ENCODE measurements at places on chromosomes 7 and 10.

- peak; percentile 37 for DNase-seq
Observed at GRCh38 chr10:126919426-126919825, 14.2 kb downstream of the DOCK1 start.

DNA sequence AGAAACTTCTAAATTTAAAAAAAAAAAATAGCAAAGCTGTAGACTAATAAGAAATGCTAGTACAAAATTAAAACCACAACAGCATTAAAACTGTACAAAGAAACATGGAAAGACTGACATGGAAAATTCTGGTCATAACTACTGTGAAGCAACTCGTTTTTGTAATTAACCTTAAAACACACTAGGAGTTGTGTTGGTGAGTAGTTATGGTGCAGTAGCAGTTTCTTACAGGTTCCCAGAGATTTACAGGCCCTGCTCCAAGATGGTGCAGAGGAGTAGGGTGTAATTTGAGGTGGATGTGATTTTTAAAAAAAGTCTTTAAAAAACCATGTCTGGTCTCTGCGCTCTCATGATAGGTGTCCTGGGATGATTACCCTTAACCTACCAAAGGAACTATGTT lies 31.0 kb downstream of the TNKS2 start:
- DNase-seq, result no peak

GRCh38 chr10:118332948-118333710 lies 9.0 kb downstream of the FAM204A start:
- no peak for DNase-seq

- no peak for DNase-seq
Observed at GRCh38 chr7:77710861-77711260, 14.6 kb downstream of the RSBN1L start.

DNA sequence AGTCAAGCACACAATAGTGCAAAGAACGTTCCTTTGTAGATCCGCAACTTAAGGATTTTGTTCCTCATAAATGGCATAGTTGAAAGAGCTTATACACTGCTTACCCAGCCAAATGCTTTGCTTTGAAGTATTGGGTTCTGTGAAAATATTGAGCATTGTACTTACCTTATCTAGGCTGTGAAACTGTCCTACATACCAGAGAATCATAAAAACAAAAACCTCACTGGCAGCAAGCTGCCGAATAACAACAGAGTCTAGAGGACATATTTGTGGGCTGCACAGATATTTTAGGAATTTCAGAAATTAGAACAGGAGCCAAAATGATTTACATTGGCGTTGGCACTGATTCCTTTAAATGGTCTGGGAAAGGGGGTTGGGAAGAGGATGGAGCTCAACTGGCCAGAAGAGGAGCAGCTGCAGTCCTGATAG lies 174.8 kb downstream of the RTKN2 start:
- DNase-seq, result no peak

- DNase-seq, result no peak
Observed at GRCh38 chr7:490461-491291, 29.0 kb downstream of the PDGFA start.

- no peak for DNase-seq
Observed at GRCh38 chr7:77667459-77668086, 28.7 kb upstream of the RSBN1L start.

- DNase-seq, result no peak
Observed at GRCh38 chr7:155713384-155713783, 68.9 kb downstream of the RBM33 start.

GRCh38 chr10:94235461-94235860 lies 127.3 kb downstream of the NOC3L start:
- no peak for DNase-seq

GRCh38 chr7:71486414-71486813 lies 354.5 kb downstream of the GALNT17 start:
- DNase-seq, result no peak

GRCh38 chr7:80520199-80520598 lies 8.3 kb upstream of the GNAT3 start:
- no peak for DNase-seq

DNA sequence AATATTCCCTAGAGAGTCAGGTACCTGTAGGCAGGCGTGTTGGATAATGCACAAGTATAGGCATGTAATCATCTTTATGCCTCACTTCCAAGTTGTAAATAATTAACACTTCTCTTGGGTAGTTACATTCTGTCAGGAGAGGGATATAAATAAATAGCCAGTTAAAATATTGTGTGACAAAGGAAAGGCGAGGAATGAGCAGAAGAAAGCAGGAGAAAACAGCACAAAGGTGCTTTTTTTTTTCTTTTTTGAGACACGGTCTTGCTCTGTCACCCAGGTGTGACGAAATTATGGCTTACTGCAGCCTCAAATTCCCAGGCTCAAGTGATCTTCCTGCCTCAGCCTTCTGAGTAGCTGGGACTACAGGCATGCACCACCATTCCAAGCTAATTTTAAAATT lies 99.2 kb upstream of the LYZL2 start:
- DNase-seq, result no peak

DNA sequence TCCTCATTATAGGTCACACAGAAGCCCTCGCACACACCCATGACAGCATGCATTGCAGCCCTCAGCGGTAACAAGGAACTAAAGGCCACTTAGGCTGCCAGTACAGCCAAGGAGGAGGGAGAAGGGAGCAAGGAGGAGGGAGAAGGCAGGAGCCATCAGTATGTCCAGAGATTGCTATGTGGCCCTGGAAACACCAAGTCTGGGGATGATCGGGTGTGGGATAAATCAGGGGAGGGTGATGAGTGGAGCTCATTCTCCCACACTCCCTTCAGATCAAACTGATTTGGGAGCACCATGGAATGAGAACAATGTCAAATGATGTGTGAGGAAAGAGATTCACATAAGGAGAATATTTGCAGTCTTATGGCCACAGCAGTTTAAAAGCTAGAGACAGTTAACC lies 350.9 kb downstream of the TNS3 start:
- no peak for DNase-seq

GRCh38 chr7:138001529-138002095 lies at the start of gene CREB3L2:
Gene CREB3L2, minus strand, starts transcription at chr7:138002086. Its CDS starts 381 bp downstream, at chr7:138001705.
- DNase-seq, result peak; percentile 61

DNA sequence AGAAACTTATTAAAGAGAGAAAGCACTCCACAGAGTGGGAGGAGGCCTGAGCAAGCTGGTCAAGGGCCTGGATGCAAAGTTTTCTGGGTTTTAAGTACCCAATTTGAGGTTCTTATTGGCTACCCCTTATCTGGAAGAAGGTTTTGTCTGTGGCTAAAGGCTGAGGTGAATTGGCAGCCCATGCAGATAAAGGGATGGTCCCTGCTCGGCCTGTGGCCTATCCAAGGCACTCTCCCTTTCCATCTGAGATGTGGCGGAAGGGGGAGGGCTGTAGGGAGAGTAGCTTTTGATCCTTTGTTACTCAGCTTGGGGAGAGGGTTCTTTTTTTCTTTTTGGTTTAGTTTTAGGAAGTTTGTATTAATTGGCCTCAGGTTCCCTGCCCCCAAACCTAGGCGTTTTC lies 465.1 kb downstream of the ATRNL1 start:
- DNase-seq, result no peak

DNA sequence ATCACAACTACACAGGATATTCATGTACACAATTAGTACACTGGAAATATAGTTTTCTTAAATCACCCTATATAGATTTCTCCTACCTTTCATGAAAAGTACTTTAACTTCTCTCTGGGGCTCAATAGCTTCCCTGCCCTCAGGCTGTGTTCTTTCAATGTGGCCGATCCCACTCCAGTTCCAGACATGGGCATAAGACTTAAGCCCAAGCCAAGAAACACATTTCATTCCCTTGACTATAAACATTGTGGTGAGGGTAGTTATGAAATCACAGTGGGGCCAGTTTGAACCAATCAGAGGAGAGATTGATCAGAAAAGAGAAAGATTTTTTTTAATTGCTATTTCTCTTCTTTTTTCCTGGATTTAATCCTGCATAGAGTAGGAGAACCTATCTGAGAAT lies 904.6 kb upstream of the SORCS1 start:
- DNase-seq, result no peak

- no peak for DNase-seq
Observed at GRCh38 chr10:85433248-85433647, 933.3 kb downstream of the GRID1 start.

- no peak for DNase-seq
Observed at GRCh38 chr10:116281775-116282174, 8.8 kb upstream of the GFRA1 start.

DNA sequence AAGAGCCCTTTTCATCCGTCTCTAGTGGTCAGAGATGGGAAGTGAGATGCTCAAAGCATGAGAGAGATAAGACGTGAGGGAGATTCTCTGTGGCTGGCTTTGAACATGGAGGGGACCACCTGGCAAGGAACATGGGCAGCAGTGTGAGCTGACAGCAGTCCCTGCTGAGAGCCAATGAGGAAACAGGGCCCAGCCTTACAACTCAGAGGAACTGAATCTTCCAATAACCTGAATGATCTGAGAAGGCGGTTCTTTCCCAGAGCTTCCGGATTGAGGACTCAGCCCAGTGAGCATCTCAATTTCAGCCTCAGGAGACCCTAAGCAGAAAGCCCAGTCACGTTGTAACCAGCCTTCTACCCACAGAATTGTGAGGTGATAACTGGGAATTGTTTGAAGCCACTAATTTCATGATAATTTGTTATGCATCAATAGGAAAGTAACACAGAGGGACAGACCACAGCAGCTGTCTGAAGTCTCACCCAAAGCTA lies 33.9 kb upstream of the IKZF1 start:
- no peak for DNase-seq

DNA sequence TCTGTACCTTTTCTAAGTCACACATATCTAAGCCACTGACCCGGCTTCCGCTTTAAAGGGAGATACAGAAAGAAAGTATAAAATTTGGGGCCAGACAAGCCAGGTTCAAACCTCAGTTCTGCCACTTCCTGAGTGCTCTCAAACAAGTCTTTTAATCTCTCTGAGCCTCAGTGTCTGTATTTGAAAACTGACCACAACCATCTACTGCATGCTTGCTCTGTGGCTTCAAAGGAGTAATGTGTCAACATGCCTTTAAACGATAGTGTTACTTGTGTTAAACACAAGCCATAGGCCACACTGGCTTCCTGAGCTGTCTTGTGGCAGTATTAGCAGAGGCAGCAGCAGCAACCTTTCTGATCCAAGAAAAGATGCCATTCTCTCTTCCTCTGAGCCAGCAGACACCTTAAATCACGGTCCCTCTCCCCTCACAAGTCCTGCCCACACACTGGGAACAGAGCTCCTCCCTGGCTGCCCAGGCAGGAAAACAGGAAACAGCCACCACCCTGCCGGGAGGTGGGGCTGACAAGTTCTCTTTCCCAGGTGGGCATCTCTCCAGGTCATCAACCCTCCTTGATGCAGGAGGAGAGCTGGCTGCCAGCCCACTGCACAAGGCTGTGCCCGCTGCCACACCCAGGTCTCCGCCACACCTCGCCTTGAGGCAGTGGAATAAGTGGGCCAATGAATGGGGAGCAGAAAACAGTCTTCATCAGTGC lies 10.7 kb downstream of the HIP1 start:
- no peak for DNase-seq

- DNase-seq, result no peak
Observed at GRCh38 chr7:145265180-145265579, 429.3 kb upstream of the TPK1 start.

DNA sequence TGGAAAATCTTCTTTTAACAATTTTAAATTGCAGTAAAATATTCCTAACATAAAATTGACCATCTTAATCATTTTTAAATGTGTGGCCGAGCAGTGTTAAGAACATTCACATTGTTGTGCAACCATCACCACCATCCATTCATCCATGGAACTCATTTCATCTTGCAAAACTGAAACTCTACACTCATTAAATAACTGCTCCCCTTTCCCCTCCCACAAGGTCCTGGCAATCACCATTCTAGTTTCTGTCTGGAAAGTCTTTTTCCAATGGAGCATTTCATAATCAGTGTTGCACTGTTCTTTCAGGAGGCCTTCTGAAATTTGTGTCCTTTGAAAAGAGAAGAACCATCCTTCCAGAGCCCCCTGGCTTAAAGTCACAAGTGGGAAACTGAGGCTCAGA lies 233.1 kb downstream of the PLXNA4 start:
- DNase-seq, result no peak

DNA sequence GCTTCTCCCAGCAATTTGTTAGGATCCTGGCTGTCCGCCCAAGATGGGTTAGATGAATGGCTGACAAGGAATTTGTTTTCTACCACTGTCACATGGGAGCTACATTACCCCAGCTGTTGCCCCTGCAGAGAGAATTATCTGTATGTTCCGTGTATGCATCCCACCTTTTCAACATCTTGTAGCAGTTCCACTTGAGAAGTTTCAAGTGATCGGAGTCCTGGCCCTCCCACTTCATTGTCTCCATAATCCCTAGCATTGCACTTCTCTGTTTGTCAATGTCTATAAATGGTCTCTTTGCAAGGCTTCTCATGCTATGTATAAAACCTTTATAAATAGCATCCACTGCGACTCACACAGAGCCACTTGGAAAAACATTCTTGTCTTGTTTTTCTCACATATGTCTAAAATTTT lies 972.5 kb downstream of the CNTNAP2 start:
- DNase-seq, result no peak

DNA sequence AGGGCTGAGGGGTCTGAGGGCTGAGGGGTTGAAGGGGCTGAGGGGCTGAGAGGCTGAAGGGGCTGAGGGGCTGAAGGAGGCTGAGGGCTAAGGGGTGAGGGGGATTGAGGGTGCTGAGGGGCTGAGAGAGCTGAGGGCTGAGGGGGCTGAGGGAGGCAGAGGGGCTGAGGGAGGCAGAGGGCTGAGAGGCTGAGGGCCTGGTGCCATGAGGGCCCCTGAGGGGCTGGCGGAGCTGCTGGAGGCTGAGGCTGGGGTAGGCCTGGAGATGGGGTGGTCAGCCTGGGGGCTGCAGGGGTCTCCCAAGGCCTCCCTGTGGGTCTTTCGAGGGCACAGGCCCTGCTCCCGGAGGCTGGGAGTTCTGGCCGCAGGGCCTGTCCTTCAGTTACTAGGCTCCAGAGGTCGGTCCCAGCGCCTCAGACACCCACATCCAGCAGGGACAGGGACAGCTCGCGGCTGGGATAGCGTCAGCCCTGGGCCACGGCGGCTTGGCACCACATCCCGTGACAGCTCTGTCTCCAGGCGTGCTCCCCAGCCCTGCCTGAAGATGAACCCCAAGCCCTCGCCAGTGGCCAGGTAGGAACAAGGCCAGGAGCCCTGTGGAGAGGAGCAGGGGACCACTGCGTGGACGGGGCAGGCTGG lies 16.9 kb downstream of the MYO1G start:
- DNase-seq, result no peak

DNA sequence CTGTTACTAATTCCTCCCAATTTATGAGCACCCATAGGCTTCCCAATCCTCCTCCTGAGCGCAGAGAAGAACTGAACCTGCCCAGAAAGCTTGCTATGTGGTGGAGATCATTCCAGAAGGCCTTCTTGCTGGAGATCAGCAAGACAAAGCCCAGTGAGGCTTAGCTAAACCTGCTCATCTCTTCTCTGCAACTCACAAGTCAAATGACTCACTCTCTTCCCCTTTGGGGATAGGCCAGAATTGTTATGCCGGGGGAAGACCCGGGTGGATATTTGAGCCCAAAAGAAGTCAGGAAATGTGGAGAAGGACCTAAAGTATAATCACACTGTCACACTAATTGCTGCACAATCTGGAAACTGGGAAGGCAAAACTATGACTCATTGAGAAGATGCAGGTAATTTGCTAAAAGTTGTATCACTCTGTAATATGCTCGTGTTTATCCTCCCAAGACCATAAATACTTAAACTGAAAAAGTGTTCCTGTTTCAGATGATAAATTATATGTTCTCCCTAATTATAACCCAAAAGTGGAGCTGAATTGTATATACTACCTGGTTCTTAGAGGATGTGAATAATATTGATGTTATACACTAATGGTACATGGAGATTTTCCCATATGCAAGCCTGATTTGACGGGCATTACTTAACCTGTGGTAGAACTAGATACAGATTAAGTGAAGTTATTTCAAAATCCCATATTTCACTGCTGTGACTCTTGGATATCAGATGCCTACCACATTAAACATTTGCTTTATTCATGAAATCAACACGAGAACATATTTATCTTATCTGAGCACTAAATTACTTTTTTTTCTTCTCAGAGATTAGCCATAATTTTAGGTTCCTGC lies 6.4 kb downstream of the NEBL start:
- no peak for DNase-seq
